ENCODE measurements at places on chromosomes 13 and 19. TPM values are rescaled to one million over a fixed set of nuclear protein-coding genes. Genes with fewer than 3 reads are reported as not detected.

- H3K36me3 ChIP-seq, result no peaks in the 10 kb centered on the region
- no peak for DNase-seq
- H3K4me3 ChIP-seq, result no peak overlapping the region
- no peaks in the 10 kb centered on the region for H3K4me1 ChIP-seq
- no peak overlapping the region for H3K27ac ChIP-seq
- H3K27me3 ChIP-seq, result no peaks in the 10 kb centered on the region
These were observed 385.4 kb upstream of the SLC10A2 start for GRCh38 chr13:103451656-103452055.

- H3K4me3 ChIP-seq, result no peak overlapping the region
- peaks cover 85% of the 10 kb centered on the region for H3K36me3 ChIP-seq
- no peaks in the 10 kb centered on the region for H3K27me3 ChIP-seq
- H3K4me1 ChIP-seq, result peaks cover 7% of the 10 kb centered on the region
These were observed 2.1 kb upstream of the UTP14C start for GRCh38 chr13:52022356-52022755.

DNA sequence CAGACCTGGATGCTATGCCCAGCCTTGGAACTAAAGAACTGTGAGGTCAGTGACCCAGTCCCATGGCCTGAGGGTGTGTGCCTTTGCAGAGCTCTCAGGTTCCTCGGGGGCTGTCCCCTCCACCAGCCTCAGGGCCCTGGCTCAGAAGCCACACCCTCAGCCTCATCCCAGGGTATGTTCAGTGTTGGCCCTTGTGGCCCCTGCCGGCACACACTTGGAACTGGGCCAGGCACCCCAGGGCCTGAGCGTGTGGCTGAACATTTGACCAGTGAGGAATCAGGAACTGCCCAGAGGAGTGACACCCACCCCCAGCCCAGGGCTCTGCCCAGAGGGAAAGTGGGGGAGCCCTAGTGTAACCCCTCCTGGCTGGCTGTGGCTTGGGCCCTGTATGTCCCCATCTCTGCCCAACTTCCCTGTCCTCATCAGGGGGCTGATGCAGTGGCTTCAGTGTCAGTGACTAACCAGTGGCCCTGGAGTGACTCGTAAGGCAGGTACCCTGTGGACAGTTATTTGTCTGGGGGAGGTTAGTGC is 10.0 kb downstream of the NKPD1 start:
- peaks cover 11% of the 10 kb centered on the region for H3K36me3 ChIP-seq
- DNase-seq, result no peak
- no peak overlapping the region for H3K27ac ChIP-seq
- H3K27me3 ChIP-seq, result peaks cover 28% of the 10 kb centered on the region
- peaks cover 29% of the 10 kb centered on the region for H3K4me1 ChIP-seq

- no peaks in the 10 kb centered on the region for H3K36me3 ChIP-seq
- no peak for DNase-seq
These were observed 10.6 kb downstream of the PLPP2 start for GRCh38 chr19:280541-281009.

GRCh38 chr13:87234981-87235380 is 436.2 kb upstream of the SLITRK5 start:
- no peak for DNase-seq
- H3K4me1 ChIP-seq, result no peaks in the 10 kb centered on the region
- H3K4me3 ChIP-seq, result no peak overlapping the region

DNA sequence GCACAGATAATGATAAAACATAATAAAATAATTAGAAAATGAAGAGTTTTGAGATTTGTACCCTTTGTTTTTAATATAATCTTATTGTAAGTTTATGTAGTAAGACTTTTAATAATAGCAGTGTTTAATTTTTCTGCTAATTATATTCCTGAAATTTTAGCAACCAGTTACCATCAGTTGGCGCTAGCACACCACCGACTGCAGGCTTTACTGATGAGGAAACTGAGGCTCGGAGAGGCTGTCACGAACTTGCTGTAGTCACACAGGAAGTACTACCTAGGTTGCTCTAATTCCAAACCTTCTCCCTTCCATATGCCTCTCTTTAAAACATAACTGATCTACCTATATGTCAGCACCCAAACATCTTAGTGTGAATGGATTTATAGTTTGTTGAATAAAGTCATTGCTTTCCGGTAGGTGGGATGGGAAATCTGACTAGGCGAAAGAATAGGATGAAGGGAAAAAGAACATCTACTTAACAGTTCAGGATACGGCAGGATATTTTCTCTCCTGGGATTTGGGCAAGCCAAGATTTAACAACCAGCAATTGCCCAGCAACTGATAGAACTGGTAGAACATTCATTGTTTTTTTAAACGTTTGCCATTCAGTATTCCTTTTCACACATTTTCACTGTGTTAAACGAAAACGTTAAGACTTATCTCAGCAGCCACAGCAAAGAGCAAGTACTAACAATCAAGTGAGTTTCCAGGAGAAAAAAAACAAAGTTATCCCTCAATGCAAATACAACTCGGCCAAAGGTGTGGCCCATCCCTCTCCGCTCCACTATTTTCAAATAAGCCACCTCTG is 822 bp upstream of the RFXAP start:
- H3K36me3 ChIP-seq, result no peaks in the 10 kb centered on the region
- H3K4me1 ChIP-seq, result peaks cover 46% of the 10 kb centered on the region
- H3K4me3 ChIP-seq, result peak overlapping the region; percentile 93
- no peak for DNase-seq

The DLL3 gene
- total RNA-seq, result not detected

DNA sequence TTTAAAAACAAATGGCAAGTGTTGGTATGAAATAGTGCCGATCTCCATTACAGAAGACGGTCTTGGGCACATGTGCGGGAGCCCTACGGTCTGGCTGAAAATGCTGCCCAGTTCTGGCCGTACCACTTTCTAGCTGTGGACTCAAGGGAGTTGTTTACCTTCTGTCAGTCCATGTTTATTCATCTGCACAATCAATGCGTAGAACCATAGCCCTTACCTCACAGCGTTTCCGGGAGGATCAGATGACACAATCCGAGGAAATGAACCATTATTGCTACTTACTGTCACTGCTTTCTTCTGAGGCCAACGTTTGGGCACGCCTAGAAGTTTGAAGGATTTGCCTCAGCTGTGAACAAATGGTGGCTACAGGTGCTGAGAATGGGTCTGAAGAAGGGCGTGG is 31.2 kb downstream of the GADD45B start:
- H3K27ac ChIP-seq, result no peak overlapping the region
- no peak overlapping the region for H3K4me3 ChIP-seq
- no peak for DNase-seq
- no peaks in the 10 kb centered on the region for H3K36me3 ChIP-seq
- no peaks in the 10 kb centered on the region for H3K4me1 ChIP-seq

DNA sequence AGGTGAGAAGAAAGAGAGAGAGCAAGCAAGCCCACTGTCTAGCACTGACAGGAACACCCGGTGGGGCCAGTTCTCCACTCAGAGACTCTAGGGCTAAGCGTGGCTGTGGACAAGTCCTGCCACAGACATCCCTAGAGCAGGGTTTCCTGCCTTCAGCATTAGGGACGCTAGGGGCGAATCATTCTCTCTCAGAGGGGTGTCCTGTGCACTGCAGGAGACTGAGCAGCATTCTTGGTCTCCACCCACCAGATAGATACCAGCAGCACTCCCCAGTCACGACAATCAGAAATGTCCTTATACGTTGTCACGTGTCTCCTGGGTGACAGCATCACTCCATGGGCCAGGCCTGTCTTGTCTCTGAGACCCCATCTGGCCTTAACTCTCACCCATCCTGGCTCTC is 1.5 kb downstream of the OR10H1 start:
- no peaks in the 10 kb centered on the region for H3K36me3 ChIP-seq
- H3K4me3 ChIP-seq, result no peak overlapping the region
- H3K27me3 ChIP-seq, result peaks cover 66% of the 10 kb centered on the region
- H3K27ac ChIP-seq, result no peak overlapping the region
- DNase-seq, result no peak

- no peaks in the 10 kb centered on the region for H3K36me3 ChIP-seq
- H3K4me3 ChIP-seq, result no peak overlapping the region
- no peaks in the 10 kb centered on the region for H3K27me3 ChIP-seq
- peaks cover 11% of the 10 kb centered on the region for H3K4me1 ChIP-seq
- DNase-seq, result no peak
These were observed 27.4 kb upstream of the SACS start for GRCh38 chr13:23460921-23461320.

The B3GNT8 gene
- total RNA-seq, result 10.3 TPM

DNA sequence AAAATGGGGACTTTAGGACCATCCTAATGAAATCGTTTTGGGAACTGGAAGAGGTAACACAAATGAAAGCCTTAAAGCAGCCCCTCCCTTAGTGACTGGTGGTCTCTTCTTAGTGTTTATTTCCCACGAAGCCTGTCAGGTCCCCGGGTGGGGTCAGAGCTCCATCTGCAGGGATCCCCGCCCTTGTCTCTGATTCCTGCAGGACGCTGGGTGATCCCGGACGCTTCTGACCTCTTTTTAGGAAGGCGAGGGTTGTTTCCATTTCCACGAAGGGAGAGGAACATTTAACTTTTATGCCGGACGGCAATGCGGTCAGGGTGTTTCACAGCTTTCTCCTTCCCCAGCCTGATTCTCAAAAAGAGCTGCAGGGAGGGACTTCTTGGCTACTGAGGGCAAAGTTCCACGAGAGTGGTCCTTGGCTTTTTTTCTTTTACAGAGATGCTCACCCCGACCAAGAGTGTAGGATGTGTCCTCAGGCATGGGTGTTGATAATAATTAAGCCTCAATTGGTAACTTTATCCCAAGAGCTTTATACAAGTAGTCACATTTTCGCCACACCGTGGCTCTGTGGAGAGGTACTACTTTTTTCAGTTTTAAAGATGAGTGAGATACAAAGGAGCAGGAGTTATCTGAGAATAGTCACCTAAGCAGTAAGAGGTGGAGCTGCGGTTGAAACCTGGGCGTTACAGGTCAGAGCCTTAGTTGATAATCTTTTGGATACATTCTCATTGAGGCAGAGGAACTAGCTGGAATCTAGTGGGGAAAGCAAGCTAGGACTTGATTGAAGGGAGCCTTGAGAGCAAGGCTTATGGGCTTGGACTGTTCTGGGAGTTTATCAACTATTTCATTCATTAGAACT is 813 bp downstream of the ZNF284 start:
- peaks cover 26% of the 10 kb centered on the region for H3K36me3 ChIP-seq
- DNase-seq, result no peak
- peaks cover 23% of the 10 kb centered on the region for H3K4me1 ChIP-seq
- no peaks in the 10 kb centered on the region for H3K27me3 ChIP-seq

- H3K4me1 ChIP-seq, result peaks cover 91% of the 10 kb centered on the region
- DNase-seq, result no peak
- peak overlapping the region; percentile 94 for H3K27ac ChIP-seq
- H3K27me3 ChIP-seq, result no peaks in the 10 kb centered on the region
These were observed 1.3 kb downstream of the SLC25A42 start for GRCh38 chr19:19064811-19065745.

DNA sequence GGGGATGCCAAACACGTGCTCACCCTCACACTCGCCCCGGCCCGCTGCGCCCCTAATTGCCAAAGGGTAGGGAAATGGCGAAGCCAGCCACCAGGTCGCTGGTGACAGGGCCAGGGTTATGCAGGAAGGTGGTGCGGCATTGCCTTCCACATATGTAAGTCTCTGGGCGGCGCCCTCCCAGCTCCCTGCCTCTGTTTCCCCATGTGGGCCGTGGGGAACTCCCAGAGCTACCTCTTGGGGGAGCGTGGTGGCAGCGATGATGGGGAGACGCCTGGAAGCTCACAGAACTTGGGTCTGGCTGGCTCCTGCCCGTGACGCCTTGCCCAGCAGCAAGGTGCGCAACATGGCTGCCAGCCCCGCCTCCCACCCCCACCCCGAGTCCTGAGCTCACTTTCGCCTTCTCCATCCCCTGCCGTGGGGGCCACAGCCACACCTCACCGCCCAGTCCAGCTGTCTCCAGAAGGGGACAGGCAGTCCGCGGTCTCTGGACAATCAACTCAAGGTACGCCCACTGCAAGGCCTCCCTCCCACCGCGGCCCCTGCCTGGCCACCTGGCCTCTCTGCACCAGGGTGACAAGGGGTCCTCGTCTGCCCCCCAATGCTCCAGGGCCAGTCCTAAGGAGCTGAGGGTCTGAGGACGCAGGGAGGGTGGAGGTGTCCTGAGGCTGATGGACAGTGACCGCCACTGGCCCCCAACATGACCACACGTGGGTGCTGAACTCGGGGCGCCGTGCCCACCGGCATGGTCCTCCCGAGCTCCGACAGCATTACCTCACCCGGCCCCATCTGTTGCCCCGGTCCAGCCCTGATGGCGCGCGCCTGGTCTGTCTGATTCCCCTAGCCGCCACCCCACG is 6.6 kb downstream of the C19orf25 start:
- DNase-seq, result no peak
- H3K4me1 ChIP-seq, result peaks cover 64% of the 10 kb centered on the region
- no peak overlapping the region for H3K4me3 ChIP-seq

The MEF2B gene
- 0.49 TPM for total RNA-seq

DNA sequence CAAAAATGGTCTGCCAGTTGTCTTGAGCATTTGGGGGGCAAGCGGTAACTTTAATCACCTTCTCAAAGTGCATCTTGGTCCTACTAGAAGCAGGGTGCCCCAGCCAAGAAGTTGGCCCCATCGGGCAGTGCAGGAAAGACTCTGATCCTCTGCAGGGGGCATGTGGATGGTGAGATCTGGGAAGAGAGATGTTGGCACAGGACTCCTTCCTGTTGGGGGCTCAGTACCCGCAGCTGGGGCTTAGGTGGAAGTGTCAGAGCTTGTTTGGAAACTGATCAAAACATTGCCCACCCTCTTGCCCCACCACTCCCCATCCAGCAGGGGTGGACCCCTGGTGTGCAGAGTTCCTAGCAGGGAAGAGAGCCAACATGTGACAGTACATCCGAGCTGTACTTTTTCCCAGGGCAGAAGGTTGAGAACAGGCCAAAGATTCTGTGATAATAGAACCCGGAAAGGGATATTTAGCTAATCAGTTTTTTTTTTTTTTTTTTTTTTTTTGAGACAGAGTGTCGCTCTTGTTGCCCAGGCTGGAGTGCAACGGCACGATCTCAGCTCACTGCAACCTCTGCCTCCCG is 8.8 kb downstream of the RRAS start:
- DNase-seq, result no peak
- H3K27me3 ChIP-seq, result no peaks in the 10 kb centered on the region
- peaks cover 46% of the 10 kb centered on the region for H3K4me1 ChIP-seq
- peaks cover 30% of the 10 kb centered on the region for H3K36me3 ChIP-seq
- no peak overlapping the region for H3K4me3 ChIP-seq

The CALR3 gene
- total RNA-seq, result not detected

The ZNF681 gene
- 0.25 TPM for total RNA-seq

- H3K36me3 ChIP-seq, result no peaks in the 10 kb centered on the region
- no peak for DNase-seq
- peak overlapping the region; percentile 39 for H3K27ac ChIP-seq
- H3K27me3 ChIP-seq, result no peaks in the 10 kb centered on the region
- peaks cover 32% of the 10 kb centered on the region for H3K4me1 ChIP-seq
- H3K4me3 ChIP-seq, result no peak overlapping the region
These were observed 17.2 kb downstream of the RASA3 start for GRCh38 chr13:114115191-114115671.

DNA sequence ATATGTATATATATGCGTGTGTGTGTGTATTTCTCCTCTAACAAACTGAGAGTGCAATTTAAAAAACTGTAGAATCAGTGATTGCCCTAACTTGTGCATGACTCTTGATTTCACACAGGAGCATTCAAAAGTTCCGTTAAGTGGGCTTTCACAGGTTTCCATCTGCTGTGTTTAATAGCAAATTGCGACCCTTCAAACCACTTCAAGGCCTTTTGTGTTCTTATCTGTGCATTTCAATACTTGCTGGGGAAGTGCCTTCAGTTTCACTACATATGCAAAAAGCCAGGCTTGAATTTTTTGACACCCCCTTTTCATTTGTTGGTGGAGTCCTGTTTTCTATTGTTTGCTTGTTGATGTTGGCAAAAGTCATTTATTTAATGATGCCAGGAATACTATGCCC is 158.0 kb downstream of the TM9SF2 start:
- H3K4me3 ChIP-seq, result no peak overlapping the region
- no peak for DNase-seq
- no peaks in the 10 kb centered on the region for H3K27me3 ChIP-seq
- H3K4me1 ChIP-seq, result peaks cover 28% of the 10 kb centered on the region
- H3K36me3 ChIP-seq, result no peaks in the 10 kb centered on the region
- H3K27ac ChIP-seq, result peak overlapping the region; percentile 91

The MARCHF2 gene
- total RNA-seq, result 109 TPM
